Stimulated activated CD4-positive, alpha-beta T cell treated with anti-CD3 and anti-CD28 coated beads, Interleukin-1b, Interleukin-23, amount 100 ng/mL, for 1 hour (primary cell): ENCODE measurements at places on chromosomes 5 and 9.

- no peak for DNase-seq
Measured at GRCh38 chr9:37286530-37287175, 135.8 kb upstream of the GRHPR start.

GRCh38 chr5:135112008-135112725 lies 78.1 kb upstream of the PITX1 start:
- no peak for DNase-seq

GRCh38 chr5:138944527-138945322 lies 69.6 kb upstream of the LRRTM2 start:
- DNase-seq: no peak

GRCh38 chr9:122382901-122383850 lies 12.4 kb downstream of the PTGS1 start:
- DNase-seq: no peak

- DNase-seq: no peak
Measured at GRCh38 chr5:34682926-34683623, 26.9 kb downstream of the RAI14 start.

DNA sequence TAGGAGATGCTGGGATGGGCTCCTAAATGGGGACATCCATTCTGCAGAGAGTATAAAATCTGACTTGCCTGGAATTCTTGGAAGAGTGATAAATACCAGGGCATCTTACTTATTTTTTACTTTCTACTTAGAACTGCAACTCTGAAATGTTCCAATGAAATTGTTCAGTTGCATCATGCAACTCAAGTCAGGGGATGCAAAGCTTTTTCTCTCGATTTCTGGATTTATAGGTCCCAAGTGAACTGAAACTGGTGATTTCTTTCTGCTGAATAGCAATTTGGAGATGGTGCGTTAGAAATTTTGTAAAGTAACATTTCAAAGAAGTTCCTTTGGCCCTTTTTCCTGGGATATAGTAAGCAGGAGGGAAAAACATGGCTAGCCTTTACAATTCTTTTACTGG lies 238.4 kb upstream of the CD180 start:
- no peak for DNase-seq

DNA sequence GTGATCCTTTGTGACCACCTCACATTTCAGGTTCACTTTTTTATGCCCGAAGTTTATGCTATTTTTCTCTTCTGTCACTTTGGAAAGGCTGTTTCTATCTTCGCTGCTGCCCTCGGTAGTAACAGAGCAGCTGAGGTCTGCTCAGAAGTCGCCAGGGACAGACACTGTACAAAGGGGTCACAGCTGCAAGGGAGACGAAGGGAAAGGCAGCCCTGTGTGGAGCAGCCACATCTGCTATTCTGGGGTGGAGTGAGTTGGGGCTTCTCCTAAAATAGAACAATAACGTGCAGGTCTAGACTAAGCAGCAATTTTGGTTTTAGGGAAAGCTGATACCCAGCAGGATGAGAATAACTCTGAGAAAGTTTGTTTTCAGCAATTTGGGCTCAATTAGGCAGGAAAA lies 72.5 kb downstream of the ACTL7B start:
- DNase-seq: no peak

GRCh38 chr5:58019614-58020013 lies 440.3 kb downstream of the PLK2 start:
- DNase-seq: no peak

- no peak for DNase-seq
Measured at GRCh38 chr9:120855827-120856670, 13.3 kb upstream of the PSMD5 start.

- DNase-seq: no peak
Measured at GRCh38 chr5:37088009-37088408, 161.2 kb downstream of the CPLANE1 start.

DNA sequence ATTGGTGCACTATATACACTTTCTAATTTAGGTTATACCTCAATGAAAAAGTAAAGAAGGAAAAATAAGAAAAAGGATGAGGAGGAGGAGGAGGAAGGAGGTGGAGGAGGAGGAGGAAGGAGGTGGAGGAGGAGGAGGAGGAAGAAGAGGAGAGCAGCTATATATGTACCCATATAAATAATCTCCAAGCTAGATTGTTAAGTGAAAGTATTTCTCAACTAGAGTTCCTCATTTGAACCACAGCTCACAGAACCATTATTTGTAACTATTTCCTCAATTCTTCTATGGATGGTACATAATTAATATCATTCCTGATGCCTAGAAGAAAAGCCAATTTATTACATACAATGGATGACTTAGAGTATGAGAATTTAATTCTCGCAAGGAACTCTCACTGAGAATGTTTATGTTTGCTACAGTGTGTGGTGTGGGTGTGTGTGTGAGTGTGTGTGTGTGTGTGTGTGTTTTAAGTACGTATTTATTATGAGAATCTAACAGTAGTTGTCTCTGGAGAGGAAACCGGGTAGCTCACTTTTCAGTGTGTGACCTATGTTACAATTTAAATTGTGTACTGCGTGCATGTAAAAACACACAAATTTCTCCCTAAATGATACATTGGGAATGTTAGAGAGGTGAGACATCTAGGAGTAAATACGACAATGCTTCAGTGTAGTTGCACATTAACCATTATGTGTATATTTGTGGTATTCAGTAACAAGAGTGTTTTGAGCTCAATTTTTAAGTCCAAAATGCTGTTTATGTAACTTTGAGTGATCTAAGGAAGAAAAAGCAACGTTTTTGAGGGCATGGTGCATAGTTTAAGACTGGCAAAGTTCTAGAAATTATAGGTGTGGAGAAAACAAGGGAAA lies 20.2 kb upstream of the NREP start:
- no peak for DNase-seq

- no peak for DNase-seq
Measured at GRCh38 chr5:165201369-165201768, 1696.0 kb downstream of the MAT2B start.

GRCh38 chr5:5799826-5800225 lies 377.3 kb downstream of the ICE1 start:
- DNase-seq: no peak

GRCh38 chr5:172705576-172706084 lies 64.6 kb downstream of the NEURL1B start:
- DNase-seq: no peak

GRCh38 chr9:125325826-125326225 lies 64.2 kb downstream of the GAPVD1 start:
- no peak for DNase-seq

DNA sequence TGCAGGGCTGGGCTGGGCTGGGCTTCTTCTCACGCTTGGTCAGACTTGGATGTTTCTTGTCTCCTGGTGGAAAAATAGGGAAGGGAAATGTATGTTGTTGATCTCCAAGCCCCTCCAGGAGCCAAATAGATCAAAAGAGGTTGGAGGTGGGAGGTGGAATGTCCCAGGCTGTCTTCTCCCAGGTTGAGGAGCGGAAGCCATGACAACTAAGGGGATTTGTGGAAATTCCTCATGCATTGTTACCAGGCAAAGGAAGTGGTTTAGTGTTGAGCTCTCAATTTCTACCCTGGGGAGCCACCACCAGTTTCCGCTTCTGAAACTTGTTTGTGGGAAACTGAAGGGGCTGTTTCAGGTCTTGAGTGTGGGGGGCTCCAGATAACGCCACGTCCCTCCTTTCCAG lies 79.0 kb downstream of the SPRY4 start:
- DNase-seq: no peak

GRCh38 chr5:27769748-27770402 lies 731.5 kb upstream of the CDH9 start:
- DNase-seq: no peak

DNA sequence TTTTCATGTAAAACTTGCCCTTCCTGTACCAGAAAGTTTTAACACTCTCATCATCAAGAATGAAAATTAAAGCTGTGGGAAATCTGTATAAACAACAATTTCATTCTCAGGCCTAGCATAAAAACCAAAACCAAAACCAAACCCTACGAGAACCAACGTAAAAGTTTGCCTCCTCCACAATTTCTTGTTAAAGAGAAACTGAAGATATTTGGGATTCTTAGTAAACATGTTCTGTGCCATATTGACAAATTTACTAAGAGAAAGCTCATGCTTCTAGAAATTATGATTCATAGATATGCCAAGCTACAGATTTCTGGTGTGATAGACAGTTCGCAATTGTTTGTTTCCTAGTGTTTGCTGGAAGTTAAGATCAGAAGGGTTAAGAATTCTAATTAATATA lies 801.0 kb upstream of the NUDT12 start:
- DNase-seq: no peak

DNA sequence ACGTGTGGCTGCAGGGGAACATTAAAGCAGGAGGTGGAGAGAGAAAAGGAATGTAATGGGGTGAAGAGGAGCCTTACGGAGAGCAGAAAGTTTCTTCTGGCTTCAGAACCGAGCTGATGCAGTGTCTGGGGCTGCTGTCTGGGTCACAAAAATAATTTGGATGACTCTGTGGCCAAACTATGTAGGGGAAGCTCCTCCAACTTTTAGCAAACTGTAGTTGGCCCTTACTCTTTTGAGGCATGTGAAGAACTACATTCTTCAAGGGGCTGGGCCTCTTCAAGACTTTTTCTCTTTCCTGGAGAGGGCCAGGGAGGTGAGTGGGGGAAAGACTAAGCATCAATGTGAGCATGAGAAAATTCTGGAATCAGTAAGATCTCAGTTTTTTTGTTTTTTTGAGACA lies 31.9 kb upstream of the SPARC start:
- DNase-seq: no peak

- no peak for DNase-seq
Measured at GRCh38 chr5:54317511-54318260, 7.3 kb upstream of the ARL15 start.

DNA sequence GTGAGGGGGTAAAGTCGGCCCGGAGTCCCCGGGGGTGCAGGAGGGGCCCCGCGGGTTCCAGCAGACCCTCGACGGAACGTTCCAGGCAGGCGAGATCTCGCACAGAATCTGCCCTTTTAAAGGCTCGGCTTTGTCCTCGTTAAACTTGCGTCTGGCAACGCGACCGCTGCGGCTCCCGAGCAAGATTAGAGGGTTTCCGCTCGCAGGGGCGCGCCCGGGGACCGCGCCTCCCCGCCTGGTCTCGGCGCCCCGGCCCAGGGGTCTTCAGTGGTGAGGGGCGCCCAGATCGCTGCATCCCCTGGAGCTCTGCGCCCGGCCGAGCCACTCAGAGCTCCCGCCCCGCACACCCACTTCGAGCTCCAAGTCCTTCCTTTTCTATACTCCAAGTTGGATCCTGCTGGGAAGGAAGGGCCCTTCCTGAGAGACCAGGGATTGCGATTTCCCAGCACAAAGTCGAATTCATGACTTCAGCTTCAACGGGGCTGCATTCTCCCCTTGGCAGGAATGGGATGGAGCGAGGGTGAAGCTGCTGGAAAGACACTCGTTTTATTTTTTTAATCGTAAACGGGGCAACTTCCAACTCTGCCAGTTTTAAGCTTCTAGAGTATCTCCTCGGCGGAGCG lies 11.3 kb downstream of the PROP1 start:
- DNase-seq: no peak

- no peak for DNase-seq
Measured at GRCh38 chr5:96503501-96504236, 70.6 kb upstream of the PCSK1 start.

GRCh38 chr9:100322954-100323536 lies 29.7 kb downstream of the TEX10 start:
- no peak for DNase-seq

GRCh38 chr9:12813960-12814876 lies 39.4 kb downstream of the LURAP1L start:
- DNase-seq: no peak

DNA sequence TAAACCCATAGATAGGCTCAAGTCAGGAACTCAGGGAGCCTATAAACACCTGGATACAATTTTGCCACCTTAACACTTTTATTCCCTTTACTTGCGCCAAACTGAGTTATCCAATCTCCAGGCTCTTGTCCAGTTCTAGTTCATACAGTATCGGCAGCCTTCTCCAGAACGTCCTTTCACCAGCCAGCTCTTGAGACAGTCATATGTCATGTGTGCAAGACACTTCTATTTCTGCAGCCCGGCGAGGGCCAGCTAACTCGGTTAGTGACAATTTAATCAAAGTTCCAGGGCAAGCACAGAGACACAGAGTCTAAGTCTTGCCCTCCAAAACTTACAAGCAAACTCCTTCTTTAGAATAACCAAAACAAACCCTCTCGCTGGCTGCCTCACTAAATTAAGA lies 12.9 kb downstream of the ABCA1 start:
- DNase-seq: no peak

- no peak for DNase-seq
Measured at GRCh38 chr9:76433836-76434235, 25.1 kb upstream of the GCNT1 start.

DNA sequence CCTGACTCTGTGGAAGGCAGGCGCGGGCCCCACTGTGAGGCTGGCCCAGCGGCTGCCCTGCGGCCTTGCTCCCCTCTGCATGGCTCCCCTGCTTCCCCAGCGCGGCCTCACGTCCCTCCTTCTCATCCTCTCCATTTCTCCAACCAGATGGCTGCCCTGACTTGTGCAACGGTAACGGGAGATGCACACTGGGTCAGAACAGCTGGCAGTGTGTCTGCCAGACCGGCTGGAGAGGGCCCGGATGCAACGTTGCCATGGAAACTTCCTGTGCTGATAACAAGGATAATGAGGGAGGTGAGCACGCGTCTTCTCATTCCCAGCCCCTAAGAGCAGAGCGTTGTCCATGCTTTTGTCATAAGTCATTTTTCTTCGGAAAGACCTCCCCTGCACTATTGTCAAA lies 129.0 kb upstream of the WWC1 start:
- no peak for DNase-seq

DNA sequence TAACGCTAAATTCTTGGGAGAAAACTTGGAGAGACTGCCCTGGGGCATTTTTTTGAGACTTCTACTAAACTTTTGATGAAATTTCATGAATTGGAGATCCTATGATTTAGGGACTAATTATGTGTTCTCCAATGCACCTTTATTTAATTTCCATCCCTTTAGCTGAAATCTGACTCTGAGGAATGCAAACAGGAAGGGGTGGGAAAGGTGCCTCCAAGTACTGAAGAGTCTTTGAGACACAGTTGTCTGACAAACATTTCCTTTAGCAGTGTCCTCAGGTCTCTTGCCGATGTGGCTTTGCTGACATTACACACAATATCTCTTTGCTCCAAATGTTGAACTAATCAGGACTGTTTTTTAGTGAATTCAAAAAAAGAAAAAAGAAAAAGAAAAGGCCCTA lies 76.9 kb downstream of the LIX1 start:
- no peak for DNase-seq

DNA sequence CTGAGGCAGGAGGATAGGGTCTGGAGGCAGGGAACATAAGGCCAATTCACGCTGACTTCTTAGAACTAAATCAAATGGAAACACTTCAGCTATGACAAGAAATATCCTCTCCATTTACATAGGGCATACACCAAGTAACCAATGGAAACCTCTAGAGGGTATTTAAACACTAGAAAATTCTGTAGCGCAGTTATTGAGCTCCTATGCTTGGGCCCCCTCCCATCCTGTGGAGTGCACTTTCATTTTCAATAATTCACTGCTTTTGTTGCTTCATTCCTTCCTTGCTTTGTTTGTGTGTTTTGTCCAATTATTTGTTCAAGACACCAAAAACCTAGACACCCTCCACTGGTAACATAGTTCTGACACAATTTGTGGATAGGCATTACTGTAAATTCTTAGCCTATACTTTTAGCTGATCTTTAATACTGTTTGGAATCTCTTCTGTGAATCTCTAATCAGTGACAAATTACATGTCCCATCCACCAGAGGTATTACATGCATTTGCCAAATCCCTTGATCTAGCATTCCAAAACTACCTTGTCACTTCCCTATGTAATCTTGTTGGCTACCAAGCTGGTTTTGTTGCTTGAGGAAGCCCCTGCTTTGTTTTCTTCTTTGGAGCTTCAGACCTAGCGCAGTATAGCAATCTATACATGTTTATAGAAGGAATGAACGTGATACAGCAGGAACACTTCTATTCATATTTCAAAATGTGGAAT lies 61.6 kb downstream of the ST8SIA4 start:
- DNase-seq: no peak
